ENCODE measurements at places on chromosomes 1 and 21.

DNA sequence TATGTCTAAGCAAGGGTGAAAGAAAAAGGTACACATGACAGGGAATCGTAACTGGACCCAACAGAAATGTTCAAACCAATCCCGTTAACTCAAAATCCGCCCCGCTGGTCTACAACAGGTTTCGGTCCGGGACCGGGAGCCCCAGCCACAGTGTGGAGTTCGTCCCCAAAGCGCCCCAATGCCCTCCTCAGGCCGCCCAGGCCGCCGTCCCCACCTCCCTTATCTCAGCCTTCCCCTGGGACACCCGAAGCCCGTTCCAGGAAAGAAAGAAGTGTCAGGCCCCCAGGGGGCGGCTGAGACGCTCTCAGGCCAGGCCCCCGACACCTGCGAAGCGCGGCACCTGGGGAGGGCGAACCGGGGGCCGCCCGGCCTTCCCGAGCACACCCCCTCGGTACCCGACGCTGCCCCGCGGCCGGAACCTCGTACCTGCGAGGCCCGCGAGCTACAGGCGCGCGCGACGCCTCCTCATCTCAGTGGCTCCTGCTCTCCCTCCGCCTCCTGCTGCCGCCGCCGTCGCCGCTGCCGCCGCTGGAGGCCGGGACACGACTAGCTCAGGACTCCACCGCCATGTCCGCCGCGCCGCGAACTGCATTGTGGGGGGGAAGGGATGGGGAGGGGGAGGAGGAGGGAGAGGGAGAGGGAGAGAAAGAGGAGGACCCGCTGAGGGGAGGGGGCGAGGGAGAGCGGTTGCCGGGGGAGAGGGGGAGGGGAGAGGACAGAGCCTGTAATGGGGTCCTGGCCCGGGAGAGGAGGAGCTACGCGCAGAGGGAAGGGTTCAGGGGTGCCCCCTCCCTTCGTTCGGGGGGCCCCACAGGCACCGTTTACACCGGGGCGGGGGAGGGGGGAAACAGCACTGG, at the start of gene TUT4:
TSS of gene TUT4 (minus strand) at position 588 of the 857 bp plus-strand sequence. CDS start 26,812 bp downstream, outside the sequence.
- DNase-seq, result peak; percentile 86

- DNase-seq, result peak; percentile 88
Observed at GRCh38 chr1:161840363-161840762, 74.2 kb downstream of the ATF6 start.

- no peak for DNase-seq
Observed at GRCh38 chr1:190001187-190001586, 476.5 kb downstream of the BRINP3 start.

GRCh38 chr1:85612704-85613361, 32.3 kb downstream of the CCN1 start:
- DNase-seq, result no peak

- no peak for DNase-seq
Observed at GRCh38 chr1:245148861-245149260, 5.9 kb upstream of the KIF26B start.

GRCh38 chr1:120178799-120179756, 2.8 kb upstream of the SEC22B start:
- no peak for DNase-seq

- DNase-seq, result no peak
Observed at GRCh38 chr1:230753586-230754251, 6.5 kb downstream of the CAPN9 start.

DNA sequence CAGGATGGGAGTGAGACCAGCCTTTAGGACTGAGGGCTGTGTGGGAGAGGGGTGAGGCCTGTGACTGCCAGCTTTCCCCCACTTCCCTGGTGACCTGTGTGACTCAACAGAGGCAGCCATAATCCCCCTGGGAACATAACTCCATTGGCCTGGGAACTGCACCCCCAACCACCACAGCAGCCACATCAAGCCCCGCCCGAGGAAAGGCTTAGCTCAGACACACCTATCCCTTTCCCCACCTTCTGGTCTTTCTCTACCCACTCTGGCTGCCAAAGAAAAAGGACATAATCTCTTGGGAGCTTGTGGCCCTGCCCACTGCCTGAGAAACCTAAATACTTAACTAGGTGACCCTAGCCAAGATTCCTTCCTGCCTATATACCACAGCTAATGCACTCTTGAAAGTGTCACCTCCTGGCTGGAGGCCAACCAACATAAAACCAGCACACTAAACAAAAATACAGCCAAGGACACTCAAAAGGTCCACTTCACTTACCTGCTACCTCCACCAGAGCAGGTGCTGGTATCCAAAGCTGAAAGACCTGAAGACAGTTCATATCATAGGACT, 406.6 kb upstream of the CAMK1G start:
- DNase-seq, result peak; percentile 88

DNA sequence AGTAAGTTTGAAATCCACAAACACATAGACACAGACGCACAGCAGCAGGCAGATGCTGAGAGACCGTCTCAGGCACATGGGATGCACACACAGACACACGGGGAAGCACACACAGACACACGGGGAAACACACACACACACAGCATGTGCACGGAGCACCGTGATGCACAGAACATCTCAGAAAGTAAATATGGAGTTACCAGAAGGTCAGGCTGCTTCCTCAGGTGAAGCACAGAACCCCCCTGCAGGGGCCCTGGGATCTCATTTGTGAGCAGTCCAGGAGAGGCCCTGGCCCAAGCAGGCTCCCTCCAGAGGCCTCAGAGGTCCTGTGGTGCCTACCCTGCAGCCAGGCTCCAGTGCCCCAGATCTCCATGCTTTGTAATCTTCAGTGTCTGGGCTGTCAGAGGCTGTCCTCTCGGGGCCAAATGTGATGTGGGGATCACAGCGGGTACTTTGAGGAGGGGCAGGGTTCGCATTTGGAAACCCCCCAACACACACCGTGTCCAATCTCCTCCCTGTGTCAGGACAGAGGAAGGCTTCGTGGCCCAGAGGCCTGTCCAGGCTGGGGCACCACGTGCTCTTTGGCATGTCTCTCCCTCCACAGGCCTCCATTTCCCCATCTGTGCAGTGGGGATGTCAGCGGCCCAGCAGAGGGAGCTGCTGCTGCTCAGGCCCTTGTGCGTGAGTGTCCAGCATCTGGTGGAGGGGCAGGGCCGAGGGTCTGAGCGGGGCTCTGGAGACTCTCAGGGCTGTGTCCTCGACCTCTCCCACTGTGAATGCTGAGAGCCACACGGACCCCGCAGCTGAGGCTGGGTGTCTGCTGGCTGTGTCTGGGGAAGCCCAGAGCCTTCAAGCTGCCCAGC, 23.0 kb upstream of the PRSS38 start:
- DNase-seq, result no peak

DNA sequence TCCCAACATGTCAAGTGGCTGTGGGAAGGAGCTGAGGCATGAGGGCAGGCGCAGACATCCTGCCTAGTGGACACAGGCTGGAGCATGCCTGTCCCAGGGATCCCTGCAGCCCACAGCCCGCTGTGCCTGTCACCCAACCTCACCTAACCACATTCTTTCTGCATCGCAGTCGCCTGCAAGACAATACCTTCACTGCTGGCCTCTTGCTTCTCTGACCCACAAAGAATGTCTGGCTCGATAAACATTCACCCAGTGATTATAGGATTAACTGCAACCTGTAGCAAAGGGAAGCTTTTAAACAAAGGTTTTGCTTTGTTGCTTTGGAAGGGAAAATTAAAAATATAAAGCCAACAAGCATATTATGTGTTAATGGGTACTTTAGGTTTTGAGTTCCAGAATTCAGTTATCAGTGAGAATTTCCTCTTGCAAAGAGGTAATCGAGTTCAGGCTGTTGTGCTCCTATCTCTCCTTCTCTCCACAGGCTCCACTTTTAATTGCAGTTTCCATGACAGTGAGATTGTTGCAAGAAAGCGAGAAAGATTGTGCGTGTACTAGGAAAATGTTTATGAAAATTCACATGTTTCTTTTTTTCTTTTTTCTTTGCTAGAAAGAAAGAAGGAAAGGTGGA, 40.0 kb upstream of the ZNF648 start:
- DNase-seq, result no peak

DNA sequence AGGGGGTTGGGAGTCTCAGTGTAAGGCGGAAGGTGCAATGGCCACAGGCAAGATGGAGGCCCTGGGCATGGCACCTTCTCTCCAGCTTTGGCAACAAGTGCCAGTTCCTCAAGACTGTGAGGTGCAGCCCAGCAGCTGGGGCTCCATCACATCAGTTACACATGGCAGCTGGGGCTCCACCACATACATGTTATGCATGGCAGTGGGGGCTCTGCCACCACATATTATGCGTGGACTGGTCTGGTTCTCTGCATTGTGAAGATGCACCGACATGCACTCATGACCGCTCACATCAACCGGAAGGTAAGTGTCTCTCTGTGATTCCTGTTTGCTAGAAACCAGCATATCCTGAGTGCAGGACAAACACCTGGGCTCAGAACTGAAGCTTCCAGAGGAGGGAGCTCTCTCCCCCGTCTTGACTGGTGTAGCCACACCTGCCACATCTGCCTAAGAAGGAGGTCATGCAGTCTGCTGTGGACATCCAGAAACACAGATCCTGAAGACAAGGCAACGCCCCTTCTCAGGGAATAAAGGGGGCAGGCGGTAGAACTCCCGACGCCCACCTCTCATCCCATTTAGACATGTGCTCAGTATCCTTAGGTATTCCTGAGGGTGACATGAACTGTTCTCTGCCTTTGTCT, 104.1 kb upstream of the TMPRSS2 start:
- DNase-seq, result peak; percentile 59

DNA sequence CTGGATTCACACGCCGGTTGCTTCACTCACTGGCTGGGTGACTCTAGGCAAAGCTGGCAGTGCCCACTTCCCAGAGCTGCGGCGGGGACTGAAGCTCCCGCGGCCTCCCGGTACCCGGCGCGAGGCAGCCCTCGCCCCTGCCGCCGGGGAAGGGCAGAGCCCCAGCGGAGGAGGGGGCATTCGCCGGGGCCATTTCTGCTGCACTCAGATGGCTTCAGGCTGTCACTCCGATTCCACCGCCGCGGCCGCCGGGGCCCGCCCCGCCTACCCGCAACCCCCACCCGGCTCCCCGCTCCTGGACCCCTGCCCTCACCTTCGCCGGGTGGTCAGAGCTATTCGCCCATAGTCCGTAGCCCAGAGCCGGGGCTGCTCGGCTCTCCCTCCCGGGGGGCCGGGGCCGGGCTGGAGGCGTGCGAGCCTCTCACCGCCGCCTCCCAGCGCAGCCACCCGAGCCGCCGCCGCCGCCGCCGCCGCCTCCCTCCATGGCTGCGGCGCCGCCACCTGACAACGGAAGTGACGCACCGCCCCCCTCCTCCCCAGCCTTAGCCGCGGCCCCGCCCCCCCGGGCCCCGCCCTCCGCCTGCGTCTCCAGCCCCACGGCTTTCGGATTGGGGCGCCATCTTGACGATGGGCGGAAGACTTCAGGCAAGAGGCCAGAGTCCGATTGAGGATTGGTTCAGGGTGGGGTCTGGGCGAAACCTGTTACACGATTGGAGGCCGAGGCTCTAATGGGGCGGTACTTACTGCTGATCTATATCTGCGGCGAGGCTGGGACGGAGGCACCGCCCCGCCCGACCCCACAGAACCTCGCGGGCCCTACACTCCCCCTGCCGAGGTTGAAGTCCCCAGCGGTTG, at the start of gene STK40:
TSS of gene STK40 (minus strand) at position 515 of the 855 bp plus-strand sequence. CDS start 24,592 bp downstream, outside the sequence.
- DNase-seq, result peak; percentile 99

DNA sequence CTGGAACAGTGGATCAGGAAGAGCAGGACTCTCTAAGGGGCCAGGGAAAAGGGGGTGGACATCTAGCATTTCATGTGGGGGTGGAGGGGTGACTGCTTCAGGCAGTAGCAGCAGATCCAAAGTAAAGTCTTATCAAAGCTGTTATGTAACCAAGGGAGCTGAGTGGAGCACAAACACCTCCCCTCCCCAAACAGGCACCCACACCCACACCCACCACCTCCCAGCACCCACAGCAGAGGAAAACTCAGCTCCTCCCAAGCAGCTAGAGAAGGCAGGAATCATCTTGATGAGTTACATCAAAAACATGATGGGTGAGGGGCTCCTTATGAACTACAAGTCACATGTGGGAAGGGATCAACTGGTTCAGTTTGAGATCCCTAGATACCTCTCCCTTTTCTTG, 6.0 kb downstream of the DLGAP3 start:
- DNase-seq, result no peak

- DNase-seq, result no peak
Observed at GRCh38 chr1:191695865-191696264, 462.4 kb upstream of the RGS18 start.

GRCh38 chr1:36523850-36524249, 41.1 kb upstream of the CSF3R start:
- no peak for DNase-seq

- no peak for DNase-seq
Observed at GRCh38 chr1:194710671-194711070, 1524.3 kb upstream of the B3GALT2 start.

DNA sequence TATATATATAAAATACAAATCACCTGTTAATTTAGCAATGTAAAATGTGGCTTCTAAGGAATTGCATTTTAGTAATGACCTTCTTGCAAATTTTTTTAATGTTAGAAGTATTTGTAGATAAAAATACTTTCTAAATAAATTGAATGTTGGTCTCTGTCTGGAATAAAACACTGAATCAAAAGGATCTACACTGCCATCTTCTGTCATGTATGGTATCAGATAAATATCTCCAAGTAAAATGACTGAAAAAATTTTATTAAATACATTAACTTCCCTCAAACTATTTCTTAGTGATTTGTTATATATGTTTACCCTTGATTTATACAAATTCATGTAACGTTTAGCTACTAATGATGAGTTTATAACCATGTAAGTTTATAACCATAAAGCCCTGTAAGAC, 2029.3 kb downstream of the MRPL39 start:
- no peak for DNase-seq

GRCh38 chr1:31655104-31655503, 10.4 kb upstream of the PEF1 start:
- no peak for DNase-seq

DNA sequence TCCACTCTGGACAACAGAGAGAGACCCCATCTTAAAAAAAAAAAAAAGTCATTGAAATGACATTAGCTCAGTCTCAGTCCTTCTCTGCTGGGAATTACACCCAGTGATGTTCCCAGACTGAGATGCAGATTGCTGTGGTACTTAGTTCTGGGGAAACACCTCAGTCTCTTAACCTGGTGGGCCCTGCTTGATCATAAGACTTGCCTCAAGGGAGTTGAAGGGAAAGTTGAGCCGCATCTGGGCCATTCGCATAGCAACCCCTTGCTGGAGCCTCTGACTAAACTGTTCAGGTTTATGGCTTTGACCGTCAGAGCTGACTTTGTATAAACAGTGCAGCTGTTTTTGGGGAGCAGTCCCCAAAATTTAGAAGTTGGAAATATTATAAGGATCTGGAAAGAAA, 13.4 kb downstream of the FCRL4 start:
- DNase-seq, result no peak

- DNase-seq, result no peak
Observed at GRCh38 chr21:41717573-41718330, 49.1 kb downstream of the RIPK4 start.

DNA sequence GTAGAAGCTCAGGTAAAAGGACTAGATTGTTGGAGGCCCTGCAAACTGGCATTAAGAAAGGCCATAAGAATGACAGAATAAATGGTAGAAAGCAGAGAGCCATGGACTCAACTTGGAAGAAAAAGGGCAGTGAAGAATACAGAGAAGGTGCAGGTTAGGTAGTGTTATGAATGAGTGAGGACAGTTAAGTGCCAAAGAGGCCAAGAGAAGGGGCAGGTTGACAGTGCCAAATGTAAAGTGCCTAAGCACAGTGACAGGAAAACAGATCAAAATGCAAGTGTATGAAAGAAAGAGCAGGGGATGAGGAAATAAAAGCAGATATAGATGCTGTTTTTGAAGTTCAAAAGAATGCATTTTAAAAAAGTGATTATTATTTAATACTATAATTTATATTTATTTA, 43.7 kb downstream of the INTS7 start:
- no peak for DNase-seq

Measured in DMS79 (cell line).